ENCODE measurements at places on chromosomes 1 and 21.
A peak's percentile ranks its signal among the peaks of the same experiment; 100 is the strongest.

GRCh38 chr1:220809704-220810103, 23.0 kb downstream of the MTARC1 start:
- no peaks in the 10 kb centered on the region for H3K36me3 ChIP-seq
- no peak overlapping the region for H3K4me3 ChIP-seq
- DNase-seq = no peak
- peaks cover 5% of the 10 kb centered on the region for H3K4me1 ChIP-seq
- H3K27ac ChIP-seq = no peak overlapping the region

DNA sequence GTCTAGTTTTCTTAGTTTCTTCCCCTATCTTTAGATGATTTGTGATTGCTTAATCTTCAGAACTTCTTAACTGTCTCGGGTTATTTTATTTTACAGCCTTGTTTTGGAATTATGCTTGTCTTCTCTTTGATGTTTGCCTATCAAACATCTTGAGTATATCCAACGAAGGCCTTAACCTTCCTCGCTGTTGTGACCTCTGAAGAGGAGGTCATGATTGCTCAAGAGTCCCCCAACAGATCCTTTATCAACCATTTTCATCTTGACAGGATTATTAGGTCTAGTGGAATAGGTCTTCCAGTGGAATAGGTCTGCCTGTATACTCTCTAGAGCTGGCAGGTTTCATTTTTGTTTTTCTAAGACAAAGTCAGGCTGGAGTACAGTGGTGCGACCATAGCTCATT, 45.7 kb downstream of the UBE4B start:
- H3K27ac ChIP-seq = no peak overlapping the region
- peaks cover 35% of the 10 kb centered on the region for H3K4me1 ChIP-seq
- no peaks in the 10 kb centered on the region for H3K27me3 ChIP-seq
- peaks cover 4% of the 10 kb centered on the region for H3K36me3 ChIP-seq
- no peak for DNase-seq

DNA sequence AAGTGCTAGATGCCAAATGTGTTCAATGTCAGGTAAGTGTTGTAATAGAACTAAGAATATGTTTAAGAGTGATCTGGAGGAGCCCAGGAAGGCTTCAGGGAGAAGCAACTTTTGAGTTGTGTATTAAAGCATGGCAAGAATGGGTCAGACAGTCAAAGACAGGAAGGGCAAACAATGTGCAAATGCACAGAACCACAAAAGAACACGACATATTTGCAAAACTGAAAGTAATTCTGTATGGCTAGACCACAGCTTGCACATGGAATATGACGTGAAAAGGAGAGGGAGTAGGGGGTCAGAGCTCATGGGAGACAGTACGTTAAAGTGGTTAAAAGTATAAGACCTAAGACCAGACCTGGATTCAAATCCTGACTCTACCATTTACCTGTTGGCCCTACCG, 7.1 kb upstream of the SORT1 start:
- no peaks in the 10 kb centered on the region for H3K4me1 ChIP-seq
- H3K36me3 ChIP-seq = peaks cover 85% of the 10 kb centered on the region
- H3K4me3 ChIP-seq = no peak overlapping the region

- H3K27me3 ChIP-seq = no peaks in the 10 kb centered on the region
- H3K4me3 ChIP-seq = no peak overlapping the region
- no peaks in the 10 kb centered on the region for H3K4me1 ChIP-seq
- H3K36me3 ChIP-seq = no peaks in the 10 kb centered on the region
Measured at GRCh38 chr1:214900590-214900989, 181.9 kb upstream of the KCNK2 start.

- H3K27ac ChIP-seq = no peak overlapping the region
- H3K4me1 ChIP-seq = no peaks in the 10 kb centered on the region
- no peaks in the 10 kb centered on the region for H3K36me3 ChIP-seq
- no peak for DNase-seq
Measured at GRCh38 chr21:17725339-17725738, 93.8 kb downstream of the C21orf91 start.

DNA sequence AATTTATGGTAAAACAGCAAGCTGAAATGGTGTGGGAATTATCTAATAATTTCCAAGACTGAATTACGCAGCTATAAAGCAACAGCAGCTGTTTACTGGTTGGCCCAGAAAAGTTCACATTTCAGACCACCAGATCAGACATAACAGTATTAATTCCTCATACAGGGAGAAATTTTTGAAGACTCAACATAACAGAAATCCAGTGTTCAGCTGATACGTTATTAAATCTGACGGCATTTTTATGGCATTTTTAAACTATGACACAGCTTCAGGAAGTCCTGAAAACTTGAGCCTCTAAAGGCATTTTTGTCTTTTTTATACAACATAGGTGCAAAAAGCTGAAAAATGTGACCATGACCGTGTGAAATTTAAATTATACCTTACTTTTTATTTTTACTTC, 91.2 kb downstream of the APP start:
- no peak overlapping the region for H3K4me3 ChIP-seq
- no peak for DNase-seq
- H3K36me3 ChIP-seq = no peaks in the 10 kb centered on the region
- H3K27ac ChIP-seq = no peak overlapping the region

DNA sequence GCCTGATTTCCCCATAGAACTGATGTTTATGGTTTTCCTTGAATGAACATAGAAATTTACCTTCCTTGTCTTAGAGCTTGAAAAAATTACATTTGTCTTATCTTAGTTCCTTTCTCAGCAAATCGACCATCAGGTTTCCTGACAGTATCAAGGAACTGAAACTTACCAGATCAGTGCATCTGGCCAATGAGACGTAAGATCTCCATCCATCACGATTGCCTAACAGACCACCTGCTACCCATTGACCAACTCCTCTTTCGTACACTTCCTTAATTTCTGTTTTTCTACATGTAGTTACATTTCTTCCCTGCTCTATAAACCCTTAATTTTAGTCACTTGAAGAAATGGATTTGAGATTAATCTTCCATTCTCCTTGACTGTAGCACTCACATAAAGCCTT, 57.4 kb upstream of the TMPRSS15 start:
- H3K27ac ChIP-seq = no peak overlapping the region
- no peaks in the 10 kb centered on the region for H3K36me3 ChIP-seq
- no peak for DNase-seq
- H3K4me3 ChIP-seq = no peak overlapping the region
- no peaks in the 10 kb centered on the region for H3K4me1 ChIP-seq

GRCh38 chr1:77925518-77925917, 37.1 kb downstream of the NEXN start:
- no peaks in the 10 kb centered on the region for H3K27me3 ChIP-seq
- no peaks in the 10 kb centered on the region for H3K36me3 ChIP-seq
- no peak overlapping the region for H3K4me3 ChIP-seq
- no peak overlapping the region for H3K27ac ChIP-seq
- no peaks in the 10 kb centered on the region for H3K4me1 ChIP-seq
- DNase-seq = no peak

GRCh38 chr1:156615946-156616345, 3.3 kb upstream of the HAPLN2 start:
- no peak overlapping the region for H3K4me3 ChIP-seq
- no peak overlapping the region for H3K27ac ChIP-seq
- DNase-seq = no peak

- H3K27me3 ChIP-seq = no peaks in the 10 kb centered on the region
- peak overlapping the region; percentile 56 for H3K4me3 ChIP-seq
- H3K27ac ChIP-seq = no peak overlapping the region
- peaks cover 6% of the 10 kb centered on the region for H3K4me1 ChIP-seq
- DNase-seq = no peak
Measured at GRCh38 chr1:164320790-164321731, 237.9 kb upstream of the PBX1 start.

GRCh38 chr1:12406211-12407021, 176.6 kb downstream of the VPS13D start:
- H3K27ac ChIP-seq = peak overlapping the region; percentile 63
- DNase-seq = no peak
- peaks cover 43% of the 10 kb centered on the region for H3K4me1 ChIP-seq
- no peak overlapping the region for H3K4me3 ChIP-seq

GRCh38 chr1:67381154-67381553, 49.0 kb downstream of the SERBP1 start:
- no peaks in the 10 kb centered on the region for H3K36me3 ChIP-seq
- no peaks in the 10 kb centered on the region for H3K27me3 ChIP-seq
- H3K4me3 ChIP-seq = no peak overlapping the region
- DNase-seq = no peak
- peak overlapping the region; percentile 58 for H3K27ac ChIP-seq
- H3K4me1 ChIP-seq = peaks cover 39% of the 10 kb centered on the region

DNA sequence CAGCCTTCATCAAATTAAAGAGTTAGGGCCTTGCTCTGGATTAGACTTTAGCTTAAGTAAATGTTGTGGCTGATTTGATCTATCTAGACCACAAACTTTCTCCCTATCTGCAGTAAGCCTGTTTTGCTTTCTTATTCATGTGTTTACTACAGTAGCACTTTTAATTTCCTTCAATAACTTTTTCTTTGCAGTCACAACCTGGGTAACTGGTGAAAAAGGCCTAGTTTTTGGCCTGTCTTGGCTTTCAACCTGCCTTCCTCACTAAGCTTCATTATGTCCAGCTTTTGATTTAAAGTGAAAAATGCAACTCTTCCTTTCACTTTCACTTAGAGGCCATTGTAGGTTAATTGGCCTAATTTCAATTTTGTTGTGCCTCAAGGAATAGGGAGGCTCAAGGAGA, 12.5 kb upstream of the LPGAT1 start:
- H3K4me1 ChIP-seq = no peaks in the 10 kb centered on the region
- H3K27me3 ChIP-seq = peaks cover 3% of the 10 kb centered on the region
- H3K36me3 ChIP-seq = no peaks in the 10 kb centered on the region
- H3K27ac ChIP-seq = no peak overlapping the region
- no peak for DNase-seq

DNA sequence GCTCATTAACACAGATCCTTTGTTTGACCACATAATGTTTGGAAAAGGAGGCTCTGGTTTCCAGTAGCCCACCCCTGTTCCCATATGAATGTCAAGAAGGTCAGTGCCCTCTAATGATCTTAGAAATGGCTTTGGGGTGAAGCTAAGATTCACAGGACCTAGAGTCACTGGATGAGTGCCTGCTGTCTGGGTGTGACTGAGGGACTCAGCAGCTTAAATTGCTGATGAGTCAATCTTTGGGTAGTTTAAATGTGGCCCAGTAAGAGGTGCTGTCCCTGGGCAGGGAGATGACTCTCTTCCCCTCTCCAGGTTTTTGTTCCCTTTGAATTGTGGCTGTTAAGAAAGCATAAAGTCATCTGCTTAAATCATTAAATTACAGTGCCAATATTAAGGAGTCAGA, 50.6 kb downstream of the L1TD1 start:
- DNase-seq = no peak
- H3K4me3 ChIP-seq = no peak overlapping the region
- H3K4me1 ChIP-seq = no peaks in the 10 kb centered on the region
- H3K27ac ChIP-seq = no peak overlapping the region
- no peaks in the 10 kb centered on the region for H3K27me3 ChIP-seq

DNA sequence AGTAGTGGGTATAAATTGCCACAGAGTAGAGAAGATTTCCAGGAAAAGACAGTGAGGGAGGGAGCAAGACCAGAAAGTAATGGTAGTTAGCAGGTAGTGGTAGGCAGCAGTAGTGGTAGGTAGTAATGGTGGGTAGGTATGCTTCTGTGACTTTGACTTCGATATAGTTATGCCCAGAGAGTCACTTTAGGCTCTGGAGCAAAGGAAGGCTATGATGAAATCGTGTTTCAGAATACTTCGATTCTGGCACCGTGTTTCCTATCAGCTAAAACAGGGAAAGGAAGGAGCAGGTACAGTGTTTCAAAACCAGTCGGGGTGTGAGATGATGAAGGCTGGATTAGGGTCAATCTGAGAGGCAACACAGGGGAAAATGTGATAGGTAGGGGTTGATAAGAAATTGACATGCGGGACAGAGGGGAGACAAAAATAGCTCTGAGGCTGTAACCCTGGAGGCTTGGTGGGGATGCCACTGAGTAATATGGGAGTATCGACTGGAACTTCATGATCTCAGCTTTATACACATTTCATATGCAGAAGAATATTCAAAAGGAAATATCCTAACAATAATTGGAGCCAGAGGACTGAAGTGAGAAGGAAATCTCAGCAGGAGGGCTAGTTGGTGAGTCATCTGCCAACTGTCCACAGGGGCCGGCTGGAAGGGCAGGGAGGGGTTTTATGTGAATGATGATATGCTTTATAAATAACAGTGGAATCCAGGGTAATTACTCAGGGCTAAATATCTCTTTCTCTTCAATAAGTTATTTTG, 25.2 kb upstream of the TRIM45 start:
- no peaks in the 10 kb centered on the region for H3K36me3 ChIP-seq
- no peak for DNase-seq
- H3K4me1 ChIP-seq = no peaks in the 10 kb centered on the region
- no peaks in the 10 kb centered on the region for H3K27me3 ChIP-seq
- H3K27ac ChIP-seq = no peak overlapping the region
- H3K4me3 ChIP-seq = no peak overlapping the region

DNA sequence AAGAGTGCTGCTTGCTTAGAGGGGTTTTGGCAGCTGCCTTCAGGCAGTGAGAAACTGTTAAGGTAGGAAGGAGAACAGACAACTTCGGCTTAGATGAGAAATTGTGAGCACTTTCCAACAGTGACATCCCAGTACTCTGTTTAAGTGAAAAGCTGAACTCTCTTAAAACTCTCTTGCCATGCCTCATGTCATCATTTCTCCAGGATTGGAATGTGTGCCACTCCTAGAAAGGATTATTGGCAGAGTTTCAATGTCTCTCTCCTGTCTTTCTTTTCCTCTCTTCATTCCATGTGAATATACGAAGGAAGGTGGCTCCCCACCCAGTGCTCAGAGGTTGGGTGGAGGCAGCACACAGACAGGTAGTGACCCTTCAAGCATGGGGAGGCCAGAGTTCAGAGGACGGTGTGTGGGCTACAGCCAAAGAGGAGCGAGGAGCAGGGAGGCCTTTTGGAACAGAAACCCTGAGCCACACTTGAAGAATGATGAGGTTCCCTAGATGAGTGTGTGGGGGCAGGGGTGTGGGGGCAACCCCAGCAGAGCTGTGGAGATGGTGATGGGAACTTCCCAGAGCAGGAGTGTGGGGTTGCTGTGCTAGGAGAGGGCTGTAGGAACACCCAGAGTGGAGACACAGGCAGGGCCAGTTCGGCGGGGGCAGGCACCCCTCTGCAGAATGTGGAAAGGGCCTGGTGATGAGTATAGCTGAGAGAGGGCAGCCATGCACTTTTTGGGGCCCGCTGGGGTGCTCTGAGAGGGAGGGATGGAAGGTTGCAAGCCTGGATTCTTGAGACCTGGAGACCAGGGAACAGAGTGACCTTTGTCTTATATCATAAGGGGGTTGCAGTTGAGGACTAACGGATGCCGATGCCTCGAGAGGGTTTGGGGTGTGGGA, 58.8 kb downstream of the GALNT2 start:
- H3K4me3 ChIP-seq = no peak overlapping the region
- DNase-seq = no peak
- H3K27ac ChIP-seq = no peak overlapping the region
- H3K36me3 ChIP-seq = no peaks in the 10 kb centered on the region
- no peaks in the 10 kb centered on the region for H3K27me3 ChIP-seq
- peaks cover 52% of the 10 kb centered on the region for H3K4me1 ChIP-seq

Data from suprapubic skin (tissue), 4 donors.